ENCODE measurements at places on chromosomes 2 and 18.

- DNase-seq: no peak
These were observed 133.9 kb upstream of the FSHR start for GRCh38 chr2:49288113-49288705.

DNA sequence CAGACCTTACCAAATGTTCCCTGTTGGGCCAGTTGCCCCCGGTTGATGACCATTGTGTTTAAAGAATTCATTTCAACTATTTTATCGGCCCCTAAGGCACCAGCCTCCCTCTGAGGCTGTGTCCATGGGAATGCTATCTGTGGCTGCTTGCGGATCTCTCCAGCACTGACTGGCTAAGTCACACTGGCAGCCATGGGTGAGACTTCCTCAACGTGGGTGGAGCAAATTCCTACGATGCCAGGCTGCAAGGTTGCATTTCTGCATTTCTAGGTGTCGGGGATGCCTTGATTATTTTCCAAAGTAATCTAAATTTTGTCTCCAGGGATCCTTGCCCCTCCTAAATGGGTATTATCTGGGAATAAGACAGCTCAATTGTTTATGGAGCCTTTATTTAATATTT, 6.2 kb downstream of the CXCR4 start:
- no peak for DNase-seq

GRCh38 chr2:217512259-217512658, 490.5 kb downstream of the TNS1 start:
- no peak for DNase-seq

DNA sequence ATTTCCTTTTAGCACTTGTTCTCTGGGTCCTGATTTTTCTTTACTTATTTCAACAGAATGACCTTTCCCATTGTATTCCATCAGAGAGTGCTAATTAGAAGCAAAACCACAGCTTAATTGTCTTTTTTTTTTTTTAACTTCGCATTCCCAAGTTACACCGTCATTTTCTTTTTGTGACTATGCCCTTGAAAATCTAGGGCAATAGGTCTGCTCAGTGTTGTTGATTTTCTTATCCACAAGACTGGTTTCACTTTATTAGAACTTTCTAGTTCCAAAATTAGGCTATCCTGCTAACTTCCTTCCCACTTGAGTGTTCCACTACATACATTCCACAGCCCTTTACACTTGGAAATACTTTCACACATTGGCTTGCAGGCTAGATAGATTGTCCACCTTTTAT, 18.7 kb upstream of the ADAM17 start:
- DNase-seq: no peak

DNA sequence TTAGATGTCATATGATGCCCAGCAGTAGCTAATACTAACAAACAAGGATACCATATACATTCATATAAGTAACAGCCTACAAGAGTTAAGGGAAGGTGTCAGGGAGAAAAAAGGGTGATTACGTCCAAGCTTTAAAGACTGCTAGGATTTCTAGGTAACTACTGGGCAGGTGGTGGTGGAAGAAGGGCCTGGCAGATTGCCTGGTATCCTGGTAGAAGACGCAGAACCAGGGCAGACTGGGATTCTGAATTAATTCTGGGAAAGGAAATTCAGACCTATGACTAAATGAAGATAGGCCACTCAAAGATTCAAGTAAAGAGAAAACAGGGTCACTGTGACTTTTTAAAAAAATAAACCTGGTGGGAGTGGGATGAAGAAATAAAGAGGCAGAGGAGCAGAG, 31.9 kb downstream of the NDUFA10 start:
- DNase-seq: no peak

GRCh38 chr18:939166-939565, 34.5 kb downstream of the ADCYAP1 start:
- DNase-seq: no peak

GRCh38 chr2:143719406-143719805, 590.2 kb downstream of the ARHGAP15 start:
- no peak for DNase-seq

DNA sequence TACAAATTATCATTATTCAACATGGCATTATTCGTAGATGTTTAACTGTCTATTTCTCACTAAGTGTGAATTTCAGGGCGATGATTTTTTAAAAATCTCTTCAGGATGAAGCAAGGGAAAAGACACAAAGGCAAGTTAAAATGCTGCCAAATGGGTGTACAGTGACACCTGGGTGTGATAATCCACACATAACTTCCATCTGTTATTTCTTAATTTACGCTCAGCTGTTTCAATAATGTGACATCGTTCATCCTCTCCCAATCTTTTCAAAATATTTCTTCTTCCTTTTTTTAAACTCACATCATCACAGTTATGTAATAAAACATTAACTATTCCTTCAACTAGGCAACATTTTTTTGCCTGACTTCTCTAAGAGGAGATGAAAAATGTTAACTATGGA, 10.6 kb downstream of the PDE1A start:
- DNase-seq: no peak

- no peak for DNase-seq
These were observed 38.7 kb downstream of the DDX1 start for GRCh38 chr2:15630121-15630977.

DNA sequence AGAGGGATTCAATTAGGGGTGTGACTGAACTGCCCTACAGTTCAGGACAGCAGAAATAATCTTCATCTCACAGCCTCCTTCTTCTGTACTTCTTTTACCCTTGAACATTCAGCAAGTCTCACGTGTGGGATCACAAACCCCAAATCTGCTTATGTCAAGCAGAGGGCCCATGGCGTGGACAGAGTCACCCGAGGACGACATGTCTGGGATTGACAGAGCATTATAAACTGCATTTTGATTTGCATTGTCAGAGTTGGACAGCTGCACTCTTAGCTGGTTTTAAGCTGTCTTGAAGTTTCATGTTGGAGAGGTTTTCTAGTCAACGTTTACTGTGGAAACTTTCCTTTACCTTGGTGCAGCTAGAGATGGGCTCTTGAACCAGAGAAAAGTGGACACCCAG, 26.4 kb downstream of the MGAT5 start:
- DNase-seq: no peak

- DNase-seq: no peak
These were observed 21.3 kb downstream of the PSME4 start for GRCh38 chr2:53949457-53949856.

GRCh38 chr2:240232961-240233884, 92.8 kb upstream of the OTOS start:
- DNase-seq: peak; percentile 88

DNA sequence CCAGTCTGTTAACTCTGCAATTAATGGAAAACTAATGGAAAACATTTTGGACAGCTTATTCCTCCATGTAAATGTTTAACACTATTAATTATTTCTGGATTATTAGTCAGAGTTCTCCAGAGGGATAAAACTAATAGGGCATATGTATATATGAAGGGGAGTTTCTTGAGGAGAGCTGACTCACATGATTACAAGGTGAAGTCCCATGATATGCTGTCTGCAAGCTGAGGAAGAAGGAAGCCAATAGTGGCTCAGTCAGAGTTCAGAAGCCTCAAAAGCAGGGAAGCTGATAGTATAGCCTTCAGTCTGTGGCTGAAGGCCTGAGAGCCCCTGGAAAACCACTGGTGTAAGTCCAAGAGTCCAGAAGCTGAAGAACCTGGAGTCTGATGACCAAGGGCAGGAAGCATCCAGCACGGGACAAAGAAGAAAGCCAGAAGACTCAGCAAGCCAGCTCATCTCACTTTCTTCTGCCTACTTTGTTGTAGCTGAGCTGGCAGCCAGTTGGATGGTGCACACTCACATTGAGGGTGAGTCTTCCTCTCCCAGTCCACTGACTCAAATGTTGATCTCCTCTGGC, 136.0 kb downstream of the PTH2R start:
- DNase-seq: no peak

DNA sequence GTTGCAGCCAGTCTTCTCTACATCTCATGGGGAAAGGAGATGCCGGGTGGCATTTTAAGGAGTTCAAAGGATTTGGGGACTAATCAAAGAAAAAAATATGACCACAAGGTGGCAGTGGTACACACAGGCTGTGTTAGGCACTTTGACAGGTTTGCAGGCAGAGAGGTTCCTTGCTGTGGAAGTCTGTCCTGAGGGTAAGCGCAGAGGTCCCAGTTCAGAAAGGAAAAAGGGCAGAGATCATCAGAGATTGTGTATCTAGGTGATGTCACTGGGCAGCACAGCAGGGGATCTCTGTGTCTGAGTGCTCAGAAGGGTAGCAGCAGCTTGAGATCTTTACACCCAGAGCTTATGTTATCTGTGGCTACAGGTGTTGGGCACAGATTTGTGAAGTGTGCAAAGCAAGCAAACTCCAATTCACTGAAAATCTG, 231.4 kb downstream of the LRRTM1 start:
- peak; percentile 21 for DNase-seq

GRCh38 chr2:145235312-145235711, 715.4 kb upstream of the ZEB2 start:
- DNase-seq: no peak

- DNase-seq: peak; percentile 62
These were observed 32.3 kb upstream of the NEB start for GRCh38 chr2:151766437-151767153.

GRCh38 chr2:103174711-103175110, 412.9 kb downstream of the TMEM182 start:
- peak; percentile 5 for DNase-seq

- DNase-seq: peak; percentile 93
These were observed 28.5 kb downstream of the HPCAL1 start for GRCh38 chr2:10331027-10331701.

DNA sequence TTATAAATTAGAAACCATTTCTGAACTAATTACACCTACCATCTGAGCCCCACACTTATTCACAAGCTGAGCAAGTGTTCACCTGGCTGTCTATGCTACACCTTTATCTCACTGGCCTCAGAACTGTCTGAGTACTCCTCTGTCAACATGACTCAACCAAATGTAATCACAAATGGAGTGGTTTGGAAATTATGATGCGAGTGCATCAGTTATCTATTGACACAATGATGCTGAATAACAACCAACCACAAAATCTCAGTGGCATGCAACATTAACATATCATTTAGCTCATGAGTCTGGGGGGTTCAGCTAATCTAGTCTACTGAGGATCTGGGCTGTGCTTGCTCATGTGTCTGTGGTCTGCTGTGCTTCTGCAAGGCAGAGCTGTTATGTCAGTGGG, 184.2 kb upstream of the NXPH2 start:
- no peak for DNase-seq

- no peak for DNase-seq
These were observed 3.0 kb downstream of the PIEZO2 start for GRCh38 chr18:11146238-11146946.

GRCh38 chr18:72674710-72675109, 130.6 kb upstream of the CBLN2 start:
- no peak for DNase-seq

DNA sequence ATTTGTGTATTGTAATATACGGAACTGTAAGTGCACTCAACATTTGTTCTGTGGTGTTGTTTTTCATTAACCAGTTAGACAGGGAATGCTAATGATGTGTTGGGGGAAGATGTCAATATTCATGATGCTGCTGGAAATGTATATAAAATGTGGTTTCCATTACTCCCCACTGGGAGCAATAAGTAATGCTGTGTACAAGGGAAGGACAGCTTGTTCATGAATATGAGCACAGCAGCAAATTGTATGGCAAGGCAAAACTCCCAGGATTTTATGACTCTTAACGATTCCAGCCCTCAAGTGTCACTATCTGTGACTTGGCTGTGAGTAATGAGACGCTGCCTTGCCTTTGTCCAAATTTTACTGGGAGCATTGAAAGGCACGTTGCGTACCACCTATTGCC, 312.4 kb upstream of the DDX18 start:
- DNase-seq: no peak

DNA sequence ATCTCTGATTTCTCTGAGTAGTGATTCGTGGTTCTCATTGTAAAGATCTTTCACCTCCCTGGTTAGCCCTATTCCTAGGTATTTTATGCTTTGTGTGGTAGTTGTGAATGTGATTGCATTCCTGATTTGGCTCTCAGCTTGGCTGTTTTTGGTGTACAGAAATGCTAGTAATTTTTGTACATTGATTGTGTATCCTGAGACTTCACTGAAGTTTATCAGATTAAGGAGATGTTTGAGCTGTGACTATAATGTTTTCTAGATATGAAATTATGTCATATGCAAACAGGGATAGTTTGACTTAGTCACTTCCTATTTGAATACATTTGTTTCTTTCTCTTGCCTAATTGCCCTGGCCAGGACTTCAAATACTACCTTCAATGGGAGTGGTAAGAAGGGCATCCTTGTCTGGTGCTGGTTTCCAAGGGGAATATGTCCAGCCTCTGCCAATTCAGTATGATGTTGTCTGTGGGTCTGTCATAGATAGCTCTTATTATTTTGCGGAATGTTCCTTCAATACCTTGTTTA, 251.9 kb upstream of the ZNF804A start:
- no peak for DNase-seq

DNA sequence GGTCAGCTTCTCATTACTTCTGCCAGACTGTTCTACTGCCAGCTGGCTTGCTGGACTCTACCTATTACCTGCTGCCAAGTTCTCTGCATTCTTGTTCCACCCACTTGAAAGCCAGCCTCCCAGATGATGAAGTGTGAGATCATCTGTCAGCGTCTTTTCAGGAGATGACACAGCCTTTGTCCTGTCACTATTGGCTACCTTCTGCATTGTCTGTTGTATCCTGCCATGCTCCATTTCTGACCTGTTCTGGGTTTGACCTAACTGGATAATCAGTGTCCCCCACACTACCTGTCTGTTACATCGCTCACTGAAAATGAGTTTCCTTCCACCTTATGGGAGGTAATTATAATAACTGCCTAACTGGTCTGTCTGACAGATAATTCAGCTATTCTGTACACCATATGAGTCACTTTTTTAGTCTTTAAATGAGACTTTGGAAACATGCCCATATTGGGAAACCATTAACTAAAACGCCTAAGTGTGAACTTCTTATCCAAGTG, 520.6 kb downstream of the METTL4 start:
- DNase-seq: peak; percentile 4

GRCh38 chr18:8283891-8284585, 325.2 kb upstream of the RAB12 start:
- DNase-seq: no peak

DNA sequence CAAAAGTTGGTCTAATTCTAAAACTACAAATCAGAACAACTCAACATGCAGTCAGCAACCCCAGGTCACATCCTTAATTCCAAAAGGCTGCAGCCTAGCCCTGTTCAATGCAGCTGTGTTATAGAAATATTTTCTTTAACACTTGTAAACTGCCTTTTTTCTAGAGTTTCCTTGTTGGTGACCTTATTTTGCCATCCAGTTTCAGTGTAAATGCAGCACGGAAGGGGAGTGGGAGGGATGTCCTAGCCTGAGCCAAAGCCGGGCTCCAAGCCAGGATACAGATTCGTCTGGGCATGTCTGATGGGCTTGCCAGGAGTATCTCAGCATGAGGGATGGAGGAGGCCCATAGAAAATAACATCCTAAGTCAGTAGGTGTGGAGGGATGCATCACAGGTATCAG, 17.7 kb upstream of the SP3 start:
- no peak for DNase-seq

GRCh38 chr18:14768241-14768640, 20.3 kb downstream of the ANKRD30B start:
- DNase-seq: no peak

GRCh38 chr2:29920631-29921559, 491 bp downstream of the ALK start:
- peak; percentile 38 for DNase-seq

Measured in activated CD4-positive, alpha-beta T cell treated with anti-CD3 and anti-CD28 coated beads for 36 hours (primary cell).